Forelimb muscle (tissue), 1 donor: ENCODE measurements at places on chromosomes 7 and 10. TPM values are rescaled to one million over a fixed set of nuclear protein-coding genes. Genes with fewer than 3 reads are reported as not detected.
A peak's percentile ranks its signal among the peaks of the same experiment; 100 is the strongest.

The SSC4D gene
- polyA plus RNA-seq = 0.94 TPM

The PTN gene
- 44.9 TPM for polyA plus RNA-seq

The IL6 gene
- polyA plus RNA-seq = not detected

The OR2A5 gene
- not detected for polyA plus RNA-seq

The DNA2 gene
- 5.5 TPM for polyA plus RNA-seq

The PRSS37 gene
- not detected for polyA plus RNA-seq

The ZNF365 gene
- polyA plus RNA-seq = 0.11 TPM

The PPP2R2D gene
- 29.8 TPM for polyA plus RNA-seq

The CALHM3 gene
- polyA plus RNA-seq = not detected

The GIMAP6 gene
- 14.0 TPM for polyA plus RNA-seq

The PNLIPRP1 gene
- polyA plus RNA-seq = not detected

The HOXA7 gene
- polyA plus RNA-seq = 19.1 TPM

The TBXAS1 gene
- polyA plus RNA-seq = 2.8 TPM

The NRCAM gene
- 34.9 TPM for polyA plus RNA-seq

DNA sequence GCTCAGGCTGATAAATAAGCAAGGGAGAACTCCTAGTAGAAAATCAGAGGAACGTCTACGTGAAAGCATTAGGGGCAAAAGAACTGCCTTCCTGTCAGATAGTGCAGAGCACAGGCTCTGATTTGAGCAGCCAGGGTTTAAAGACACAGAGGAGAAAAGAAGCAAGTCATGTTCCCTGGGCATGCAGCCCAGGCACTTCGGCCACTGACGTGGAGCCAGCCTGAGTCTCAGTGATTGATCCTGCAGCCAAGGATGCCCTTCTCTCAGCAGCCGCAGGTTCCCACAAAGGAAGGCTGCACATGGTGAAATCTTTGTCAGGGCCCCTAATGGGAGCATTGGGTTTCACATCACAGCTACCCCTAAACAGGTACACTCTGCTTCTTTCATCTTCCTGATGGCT, 161.7 kb upstream of the HPS1 start:
- no peak for DNase-seq

- DNase-seq = no peak
These were observed 34.7 kb downstream of the ENTPD7 start for GRCh38 chr10:99693933-99694583.

DNA sequence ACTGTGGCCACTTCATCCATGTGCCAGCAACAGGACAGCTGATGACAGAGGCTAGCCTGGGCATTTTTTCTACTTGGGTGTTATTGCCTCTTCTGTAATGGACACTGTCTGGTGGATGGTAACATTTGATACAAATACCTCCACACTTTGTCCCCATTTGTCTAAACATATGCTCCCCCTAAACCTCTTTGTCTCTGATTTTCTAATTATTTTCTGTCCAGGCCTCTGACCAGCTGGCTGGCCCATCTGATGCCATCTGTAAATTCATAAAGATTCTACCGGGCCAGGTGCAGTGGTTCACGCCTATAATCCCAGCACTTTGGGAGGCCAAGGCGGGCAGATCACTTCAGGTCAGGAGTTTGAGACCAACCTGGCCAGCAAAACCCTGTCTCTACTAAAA, 84.7 kb upstream of the IFRD1 start:
- no peak for DNase-seq

DNA sequence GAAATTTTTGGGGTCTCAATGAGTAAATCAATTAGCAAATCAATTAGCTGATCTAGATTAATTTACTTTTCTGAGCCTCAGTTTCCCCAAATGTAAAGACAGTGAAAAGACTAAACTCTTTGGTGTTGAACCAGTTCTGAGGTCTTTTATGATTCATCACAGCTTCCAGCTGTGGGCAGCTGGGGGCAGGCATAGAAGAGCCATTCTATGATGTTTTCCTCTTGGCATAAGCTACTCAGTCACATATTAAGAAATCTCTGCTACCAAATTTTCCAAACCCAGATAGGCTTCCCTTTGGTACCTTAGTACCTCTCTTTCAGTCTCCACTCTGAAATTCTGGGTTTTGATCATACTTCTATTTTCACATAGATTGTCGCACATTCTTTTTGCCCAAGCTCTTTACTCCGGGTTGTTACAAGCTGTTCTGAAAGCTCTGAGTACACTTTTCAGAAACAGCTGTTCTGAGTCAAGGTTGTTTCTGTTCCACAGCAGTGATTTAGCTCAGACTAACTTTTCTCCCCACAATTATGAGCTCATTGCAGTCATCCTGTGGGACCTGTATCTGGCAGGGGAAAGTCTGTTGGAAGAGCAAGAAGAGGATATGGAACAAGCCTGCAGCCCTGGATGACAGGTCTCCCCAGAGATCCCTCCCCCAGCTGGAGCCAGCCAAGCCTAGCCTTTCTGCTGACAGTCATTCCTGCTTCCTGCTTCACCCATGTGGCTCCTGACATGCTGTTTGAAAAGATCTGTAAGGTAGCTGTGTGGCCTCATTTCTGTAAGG, 599.6 kb upstream of the GHITM start:
- DNase-seq = peak; percentile 94

DNA sequence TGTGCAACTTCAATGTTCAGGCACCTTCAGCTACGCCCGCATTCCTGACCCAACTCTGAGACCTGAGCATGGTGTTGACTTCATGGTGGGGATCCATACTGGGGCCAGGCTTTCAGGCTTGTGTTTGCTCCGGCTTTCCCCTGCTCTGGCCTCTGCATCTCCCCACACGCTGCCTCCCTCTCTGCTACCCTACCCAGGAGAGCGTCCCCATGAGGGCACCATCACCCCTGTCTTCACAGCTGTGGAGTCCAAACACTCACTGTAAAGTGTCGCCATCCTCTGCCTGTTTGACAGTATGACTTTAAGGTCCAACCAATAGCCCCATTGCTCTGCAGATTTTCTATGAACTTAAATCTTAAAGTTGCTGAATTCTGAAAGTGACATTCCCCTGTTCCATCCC, 199.0 kb upstream of the GRB10 start:
- DNase-seq = no peak

- DNase-seq = no peak
These were observed 645.4 kb upstream of the SORCS1 start for GRCh38 chr10:107809889-107810288.

DNA sequence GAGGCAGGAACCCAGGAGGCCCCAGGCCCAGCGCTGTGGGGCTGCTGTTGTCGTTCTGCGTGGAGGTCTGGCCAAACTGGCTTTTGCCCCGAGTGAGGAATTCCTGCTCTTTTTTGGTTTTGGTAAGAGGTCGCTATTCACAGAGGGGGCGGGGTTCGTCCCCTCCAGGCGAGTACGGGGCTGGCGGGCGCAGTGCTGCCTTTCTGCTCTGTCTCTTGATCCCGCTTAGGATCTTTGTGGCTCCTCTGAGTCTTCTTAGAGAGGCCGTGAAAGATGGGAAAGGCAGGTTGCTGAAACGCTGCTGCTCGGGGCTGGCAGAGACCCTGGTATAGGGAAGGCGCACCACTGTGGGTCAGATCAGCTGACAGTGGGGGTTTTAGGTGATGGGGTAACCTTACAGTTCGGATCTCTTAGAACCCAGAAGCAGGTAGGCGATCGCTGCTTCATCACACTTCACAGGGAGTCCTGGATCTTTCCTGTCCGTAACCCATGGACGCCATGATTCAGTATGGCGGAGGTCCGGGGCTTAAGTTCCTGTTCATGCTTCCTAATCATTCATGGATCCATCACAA, 136.7 kb downstream of the KIF20B start:
- no peak for DNase-seq

GRCh38 chr10:30176182-30176581, 116.8 kb upstream of the JCAD start:
- no peak for DNase-seq

GRCh38 chr7:40135317-40135610, 459 bp downstream of the SUGCT start:
- no peak for DNase-seq

GRCh38 chr10:43120929-43121314, 17.3 kb upstream of the CSGALNACT2 start:
- no peak for DNase-seq

DNA sequence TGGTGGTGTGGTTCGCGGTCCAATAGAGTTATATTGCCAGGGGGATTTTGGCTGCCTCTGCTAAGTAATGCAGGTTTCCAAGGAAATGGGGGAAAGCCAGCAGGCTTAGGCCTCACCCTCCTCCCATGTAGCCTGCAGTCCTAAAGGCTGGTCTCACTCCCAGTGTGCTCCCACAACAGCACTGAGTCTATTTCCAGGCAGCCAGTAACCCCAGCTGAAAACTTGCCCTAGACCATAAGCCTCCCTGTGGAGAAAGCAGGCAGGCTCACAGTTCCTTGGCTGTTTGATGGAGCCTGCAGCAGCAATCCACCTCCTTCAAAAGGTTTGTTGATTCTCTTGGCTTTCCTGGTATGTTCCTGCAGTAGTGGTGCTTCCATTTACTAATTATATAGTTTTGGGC, 220.0 kb upstream of the ZNF804B start:
- DNase-seq = no peak

DNA sequence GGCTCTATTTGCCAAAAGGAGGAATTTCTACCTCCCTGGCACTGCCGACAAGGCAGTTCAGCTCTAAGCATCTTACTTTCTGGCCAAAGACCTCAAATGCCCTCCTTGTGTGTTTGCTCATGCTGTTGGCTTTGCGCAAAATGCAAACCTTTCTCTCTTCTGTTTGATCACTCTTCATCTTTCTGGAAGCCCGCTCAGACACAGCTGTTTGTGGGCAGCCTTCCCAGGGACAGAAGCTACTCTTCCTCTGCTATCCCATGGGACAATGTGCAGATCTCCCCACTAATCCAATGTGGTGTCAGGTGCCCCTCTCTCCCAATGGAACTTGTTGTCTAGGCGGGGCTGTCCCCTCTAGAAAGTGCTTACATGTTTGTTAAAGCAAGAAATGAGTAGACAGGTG, 278.7 kb downstream of the CCSER2 start:
- DNase-seq = no peak

DNA sequence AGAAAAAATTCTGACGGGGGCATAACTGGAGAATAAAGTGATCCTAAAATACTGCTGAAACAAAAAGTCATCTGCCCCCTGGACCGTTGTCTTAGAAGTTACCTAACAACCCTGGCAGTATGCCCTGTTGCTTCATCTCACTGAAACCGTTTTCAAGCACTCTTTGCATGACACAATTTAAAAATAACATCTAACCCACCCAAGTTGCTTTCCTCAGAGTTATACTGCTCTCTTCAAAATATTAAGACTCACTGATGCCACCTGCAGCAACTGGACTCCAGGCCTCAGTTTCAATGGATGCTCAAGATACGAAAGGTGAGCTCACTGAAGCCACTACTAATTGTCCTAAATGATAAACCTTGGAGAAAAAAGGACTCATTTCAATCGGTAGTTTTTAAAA, 57.4 kb downstream of the CDK6 start:
- no peak for DNase-seq

- DNase-seq = no peak
These were observed 515.6 kb downstream of the INHBA start for GRCh38 chr7:41187322-41187721.

DNA sequence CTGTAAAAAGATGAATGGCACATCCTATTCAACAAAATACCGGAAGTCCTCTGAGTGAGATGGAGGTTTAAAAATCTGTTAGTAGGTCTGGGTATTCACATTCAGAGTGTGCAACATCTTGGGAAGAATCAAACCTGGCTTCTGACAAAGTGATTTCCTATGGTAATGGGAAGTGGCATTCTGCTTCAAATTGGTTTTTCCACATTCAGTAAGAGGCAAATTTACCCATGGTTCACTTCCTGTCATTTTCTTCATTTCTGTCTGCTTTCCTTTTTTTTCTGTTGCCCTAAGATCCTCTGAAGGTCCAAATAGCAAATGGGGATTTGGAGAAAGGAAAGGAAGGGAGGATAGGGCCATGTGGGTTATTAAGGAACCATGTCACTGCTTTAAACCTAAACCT, 218.3 kb downstream of the DOCK4 start:
- DNase-seq = no peak

GRCh38 chr7:7766671-7767070, 48.3 kb upstream of the RPA3 start:
- no peak for DNase-seq
